Muscle of leg (tissue), 16 donors: ENCODE measurements at places on chromosomes 12 and 14. TPM values are rescaled to one million over a fixed set of nuclear protein-coding genes. Genes with fewer than 3 reads are reported as not detected.
A peak's percentile ranks its signal among the peaks of the same experiment; 100 is the strongest.

- peak; percentile 34 for DNase-seq
Measured at GRCh38 chr14:50025776-50026175, 90.6 kb downstream of the VCPKMT start.

DNA sequence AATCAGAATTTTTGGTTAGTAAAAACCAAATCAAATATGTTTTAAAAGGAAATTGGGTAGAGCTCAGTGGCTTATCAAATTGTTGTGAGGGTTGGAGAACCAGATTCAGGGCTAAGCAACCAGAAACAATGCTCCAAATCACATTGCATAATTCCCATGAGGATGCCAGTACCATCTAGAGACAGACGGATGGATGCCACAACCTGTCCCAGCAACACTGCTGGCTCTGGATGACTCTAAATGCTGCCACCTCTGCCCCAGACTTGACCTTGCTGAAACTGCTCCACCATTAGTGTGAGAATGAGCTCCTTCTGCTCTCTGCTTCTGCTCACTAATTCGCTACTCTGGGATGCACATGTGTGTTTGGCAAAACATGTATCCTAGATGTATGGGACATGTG lies 43.9 kb downstream of the FRS2 start:
- no peak for DNase-seq

DNA sequence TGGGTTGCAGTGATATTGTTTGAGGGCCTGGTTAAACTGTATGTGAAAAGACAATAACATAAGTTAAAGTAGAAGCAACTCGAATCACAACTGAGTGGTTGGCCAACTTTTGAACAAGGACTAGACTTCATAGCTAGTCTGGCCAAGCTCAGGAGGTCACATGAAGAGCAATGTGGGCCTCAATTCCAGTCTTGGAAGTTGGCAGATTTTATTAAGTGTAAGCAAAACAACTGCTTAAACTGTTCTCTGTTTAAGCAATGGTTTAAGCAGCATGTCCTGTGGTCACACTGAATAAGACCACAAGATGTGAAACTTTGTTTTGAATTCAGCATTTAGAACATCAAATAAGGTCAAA lies 100.4 kb downstream of the TMTC3 start:
- peak; percentile 19 for DNase-seq

- peak; percentile 27 for DNase-seq
Measured at GRCh38 chr14:95085321-95085720, 72.0 kb downstream of the DICER1 start.

The KLC1 gene
- 91.7 TPM for polyA plus RNA-seq

GRCh38 chr12:30970559-30971197 lies 44.1 kb downstream of the TSPAN11 start:
- peak; percentile 72 for DNase-seq

The ASPG gene
- polyA plus RNA-seq, result 0.37 TPM

DNA sequence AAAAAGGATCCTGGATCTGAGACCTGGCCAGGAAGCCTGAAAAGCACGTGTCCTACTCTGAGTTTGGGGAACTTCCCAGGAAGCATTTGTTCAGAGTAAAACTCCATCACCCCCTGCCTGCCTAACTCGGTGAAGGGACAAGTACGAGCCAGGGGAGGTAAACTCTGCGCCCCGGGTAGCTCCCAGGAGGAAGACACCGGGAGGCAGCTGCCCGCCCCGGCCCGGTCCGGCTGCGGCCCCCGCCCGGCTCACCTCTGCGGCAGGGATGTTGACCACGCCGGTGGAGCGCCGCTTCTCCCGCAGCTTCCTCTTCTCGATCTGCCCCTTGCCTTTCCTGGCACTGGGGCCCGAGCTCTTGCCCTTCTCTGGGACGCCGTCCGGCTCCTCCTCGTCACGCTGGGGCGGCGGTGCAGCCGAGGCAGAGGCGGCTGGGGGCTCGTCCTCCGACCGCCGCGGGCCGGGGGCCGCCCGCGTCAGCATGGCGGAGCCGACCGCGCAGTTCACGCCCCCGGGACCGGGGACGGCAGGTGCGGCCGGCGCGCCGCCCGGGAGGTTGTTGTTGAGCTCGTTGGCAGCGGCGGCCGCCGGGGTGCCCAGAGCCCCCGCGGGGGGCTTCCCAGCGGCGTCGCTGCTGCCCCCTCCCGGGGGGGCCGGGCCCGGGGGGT lies 1.2 kb downstream of the PAWR start:
- DNase-seq, result peak; percentile 62

- peak; percentile 64 for DNase-seq
Measured at GRCh38 chr14:68264260-68264569, 444.6 kb downstream of the RAD51B start.

GRCh38 chr12:89161557-89161956 lies 190.7 kb downstream of the DUSP6 start:
- DNase-seq, result no peak

- peak; percentile 71 for DNase-seq
Measured at GRCh38 chr12:6960593-6961277, 9.6 kb downstream of the PTPN6 start.

GRCh38 chr12:128091101-128091720 lies 175.8 kb upstream of the TMEM132C start:
- no peak for DNase-seq

- DNase-seq, result peak; percentile 54
Measured at GRCh38 chr12:27781680-27782079, 1.6 kb upstream of the MANSC4 start.

The NANOG gene
- polyA plus RNA-seq, result 0.15 TPM

GRCh38 chr12:70247653-70248199 lies 4.5 kb downstream of the CNOT2 start:
- no peak for DNase-seq

The BCL2L14 gene
- polyA plus RNA-seq, result 0.15 TPM

The CHURC1 gene
- 40.0 TPM for polyA plus RNA-seq

DNA sequence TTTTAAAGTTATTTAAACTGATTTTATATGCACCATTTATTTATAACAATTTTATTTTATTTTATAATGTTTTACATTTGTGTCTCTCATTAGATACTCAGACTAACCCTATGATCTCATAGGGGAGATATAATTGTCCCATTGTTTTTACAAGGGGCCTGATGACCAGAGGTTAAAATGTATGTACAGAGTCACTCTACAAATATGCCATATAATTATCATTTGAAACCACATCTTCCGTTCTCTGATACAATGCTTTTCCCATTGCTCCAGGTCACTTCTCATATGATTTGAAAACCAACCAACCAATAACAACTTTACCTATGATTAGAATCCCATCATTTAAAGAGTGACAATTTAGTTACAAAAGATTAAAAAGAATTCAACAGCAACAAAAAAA lies 137.8 kb downstream of the GPHN start:
- DNase-seq, result no peak

The IL23A gene
- 0.36 TPM for polyA plus RNA-seq

The HSPA2 gene
- polyA plus RNA-seq, result 7.6 TPM

GRCh38 chr14:90398315-90398839 lies 1.5 kb downstream of the CALM1 start:
- DNase-seq, result peak; percentile 71

DNA sequence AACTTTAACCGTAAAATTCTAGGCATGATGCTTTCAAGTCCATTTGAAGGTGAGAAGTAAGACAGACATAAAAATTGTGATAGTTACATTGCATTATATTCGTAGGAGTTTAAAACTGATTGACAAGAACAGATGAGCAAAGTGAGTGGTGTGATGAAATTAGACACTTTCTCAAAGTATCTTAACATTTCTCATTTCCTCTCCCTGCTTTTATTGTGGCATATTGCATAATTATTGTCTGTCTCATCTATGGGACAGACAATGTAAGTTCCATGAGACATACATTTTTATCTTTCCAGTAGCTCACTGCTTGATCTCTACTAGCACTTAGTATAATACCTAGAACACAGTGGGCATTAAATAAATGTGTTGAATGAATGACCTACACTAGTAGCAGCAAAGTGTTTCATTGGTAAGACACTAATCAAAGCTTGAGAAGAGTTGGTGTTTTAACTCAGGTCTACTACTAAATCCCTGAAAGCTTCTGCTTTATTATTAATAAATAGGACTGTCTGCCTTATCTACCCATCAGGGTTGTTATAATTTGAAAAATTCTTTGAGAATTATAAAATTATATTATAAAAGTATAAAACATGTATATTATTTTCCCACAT lies 19.0 kb downstream of the A2M start:
- no peak for DNase-seq

GRCh38 chr14:96888158-96888557 lies 91.0 kb downstream of the VRK1 start:
- DNase-seq, result no peak

DNA sequence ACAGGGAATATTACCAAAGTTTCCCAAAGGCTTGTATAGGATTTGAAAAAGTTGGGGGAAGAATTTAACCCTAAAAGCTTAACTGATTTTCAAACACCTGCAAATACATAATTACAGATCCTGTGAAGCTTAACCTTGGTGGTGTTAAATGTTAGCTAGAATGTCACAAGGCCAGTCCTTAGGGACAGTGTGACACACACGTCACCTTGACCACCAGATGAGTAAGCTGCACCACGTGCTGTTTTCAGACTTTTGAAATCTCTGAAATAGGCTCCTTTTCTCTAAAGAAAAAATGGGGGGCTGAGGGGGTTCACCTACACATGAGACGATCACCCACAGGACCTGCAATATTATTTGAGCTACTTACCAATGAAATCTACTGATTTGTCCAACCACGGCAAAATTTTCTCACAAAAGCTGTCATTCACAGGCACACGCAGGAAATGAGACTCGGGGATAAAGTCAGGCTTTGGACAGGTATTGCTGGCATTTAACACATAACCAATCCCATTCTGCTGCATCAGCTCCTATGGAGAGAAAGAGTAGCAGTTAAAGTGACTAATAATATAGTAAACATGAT lies 75.9 kb downstream of the DUSP16 start:
- DNase-seq, result no peak

The GALNT9 gene
- polyA plus RNA-seq, result 1.9 TPM

DNA sequence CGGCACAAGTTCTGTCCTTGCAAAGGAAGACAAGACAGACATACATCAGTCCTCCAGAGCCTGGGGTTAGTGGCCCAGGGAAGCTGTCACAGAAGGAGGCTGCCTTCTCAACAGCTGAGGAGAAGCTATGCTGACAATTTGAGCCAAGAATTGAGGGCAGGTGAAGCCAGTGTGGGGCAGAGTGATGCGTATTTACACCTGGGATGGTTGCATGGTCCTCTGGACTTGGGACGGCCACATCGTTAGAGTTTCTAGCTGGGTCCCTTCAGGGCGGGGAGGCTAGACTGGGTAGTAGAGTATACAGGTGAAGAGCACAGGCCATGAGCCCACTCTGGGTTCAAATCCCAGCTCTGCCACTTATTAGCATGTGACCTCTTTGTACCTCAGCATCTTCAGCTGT lies 16.5 kb downstream of the KRT85 start:
- no peak for DNase-seq
